ENCODE measurements at places on chromosomes 7 and 10.

DNA sequence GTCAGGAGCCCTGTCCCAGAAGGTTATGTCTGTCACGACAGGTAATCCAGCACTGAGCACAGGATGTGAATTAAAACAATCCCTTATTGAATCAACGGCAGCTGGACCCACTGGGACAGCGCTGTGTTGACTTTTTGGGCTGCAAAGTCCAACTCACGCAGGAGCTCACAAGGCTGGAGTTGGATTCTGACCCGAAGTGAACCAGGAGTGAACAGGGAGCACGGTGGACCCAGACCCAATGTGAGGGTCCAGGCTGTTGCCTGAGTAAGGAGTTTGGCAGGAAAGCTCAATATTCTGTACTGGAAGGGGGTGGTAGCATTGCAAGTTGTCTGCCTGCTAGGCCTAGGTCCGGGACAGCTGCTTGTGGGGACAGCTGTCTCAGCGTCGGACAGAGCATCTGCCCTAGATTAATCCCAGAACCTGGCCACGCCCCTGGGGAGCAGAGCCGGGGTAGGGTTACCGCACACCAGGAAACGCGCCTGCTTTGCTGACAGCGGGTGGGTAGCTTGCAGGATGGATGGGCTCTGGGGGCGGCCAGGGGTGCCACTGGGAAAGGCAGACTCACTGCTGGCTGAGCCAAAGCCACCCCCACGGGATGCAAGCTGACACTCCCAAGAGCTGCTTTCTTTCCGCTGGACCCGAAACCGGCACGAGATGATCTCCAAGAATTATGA, 24.0 kb downstream of the COL26A1 start:
- DNase-seq, result no peak

DNA sequence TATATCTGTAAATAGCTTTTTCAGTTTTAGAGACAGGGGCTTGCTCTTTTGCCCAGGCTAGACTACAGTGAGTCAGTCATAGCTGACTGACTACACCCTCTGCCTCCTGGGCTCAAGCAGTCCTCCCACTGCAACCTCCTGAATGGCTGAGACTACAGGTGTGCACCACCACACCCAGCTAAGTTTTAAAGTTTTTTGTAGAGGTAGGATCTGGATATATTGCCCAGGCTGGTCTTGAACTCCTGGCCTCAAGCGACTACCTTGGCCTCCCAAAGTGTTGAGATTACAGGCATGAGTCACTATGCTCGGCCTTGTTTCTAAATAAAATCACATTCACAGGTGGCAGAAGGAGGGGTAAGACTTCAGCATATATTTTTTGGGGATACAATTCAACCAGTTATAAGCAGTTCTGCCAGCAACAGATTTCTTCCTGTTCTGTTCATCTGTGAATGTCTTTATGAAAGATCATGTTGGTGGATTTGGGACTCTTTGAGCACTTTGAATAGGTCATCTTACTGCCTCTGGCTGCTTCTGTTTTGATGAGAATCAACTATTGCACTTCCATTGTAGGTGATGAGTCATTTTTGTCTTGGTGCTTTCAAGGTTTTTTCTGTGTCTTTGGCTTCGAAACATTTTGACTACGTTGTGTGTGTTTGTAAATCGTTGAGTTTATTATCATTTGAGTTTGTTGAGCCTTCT, 15.7 kb downstream of the RBM33 start:
- DNase-seq, result no peak

DNA sequence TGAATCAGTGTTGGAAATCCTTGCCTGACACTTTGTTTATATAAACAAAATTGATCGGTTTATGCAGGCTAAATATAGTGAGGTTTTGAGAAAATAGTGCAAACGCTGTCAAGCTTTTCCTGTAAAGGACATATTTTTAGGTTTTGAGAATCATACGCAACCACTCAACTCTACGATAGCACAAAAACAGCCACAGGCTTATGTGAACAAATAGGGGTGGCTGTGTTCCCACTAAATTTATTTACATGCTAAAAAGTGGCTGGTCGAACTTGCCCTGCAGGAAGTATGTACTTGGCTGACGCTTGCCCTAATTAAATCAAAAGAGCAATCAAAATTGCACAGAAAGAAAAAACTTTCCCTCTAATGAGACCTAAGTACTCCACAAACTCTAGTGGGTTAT, 234.7 kb upstream of the CACNA2D1 start:
- DNase-seq, result no peak

DNA sequence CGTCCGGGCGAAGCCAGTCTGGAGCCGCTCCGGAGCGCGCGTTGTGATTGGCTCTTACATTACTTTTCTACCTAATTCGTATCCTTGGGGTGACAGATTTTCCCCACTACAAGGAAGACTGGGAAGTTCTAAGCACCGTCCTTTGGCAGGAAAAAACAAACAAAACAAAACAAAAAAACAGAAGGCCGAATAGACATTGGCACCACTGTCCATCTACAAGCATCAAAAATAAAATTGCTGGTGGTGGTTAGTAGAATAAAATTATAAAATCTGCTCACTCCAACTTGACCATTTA, 651 bp upstream of the SKAP2 start:
- no peak for DNase-seq

DNA sequence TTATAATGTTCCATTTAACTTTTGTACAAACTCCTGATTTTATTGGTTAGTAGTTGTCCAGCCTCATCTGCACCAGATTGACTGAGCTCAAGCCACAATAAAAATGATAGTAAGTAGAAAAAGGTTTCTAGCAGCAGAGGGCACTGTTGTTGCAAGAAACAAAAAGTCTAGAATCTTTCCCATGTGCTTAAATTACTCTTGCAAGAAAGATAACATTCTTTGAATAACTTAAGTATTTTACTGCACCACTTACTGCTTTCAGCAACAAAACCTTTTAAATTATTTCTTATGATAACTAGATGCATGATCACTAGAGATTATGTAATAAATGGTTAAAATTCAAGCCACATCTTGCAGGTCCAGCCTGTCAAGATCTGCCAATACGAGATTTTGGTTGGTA, 27.0 kb downstream of the LMOD2 start:
- DNase-seq, result no peak

GRCh38 chr7:140673774-140674155, 1.0 kb downstream of the ADCK2 start:
- DNase-seq, result no peak

DNA sequence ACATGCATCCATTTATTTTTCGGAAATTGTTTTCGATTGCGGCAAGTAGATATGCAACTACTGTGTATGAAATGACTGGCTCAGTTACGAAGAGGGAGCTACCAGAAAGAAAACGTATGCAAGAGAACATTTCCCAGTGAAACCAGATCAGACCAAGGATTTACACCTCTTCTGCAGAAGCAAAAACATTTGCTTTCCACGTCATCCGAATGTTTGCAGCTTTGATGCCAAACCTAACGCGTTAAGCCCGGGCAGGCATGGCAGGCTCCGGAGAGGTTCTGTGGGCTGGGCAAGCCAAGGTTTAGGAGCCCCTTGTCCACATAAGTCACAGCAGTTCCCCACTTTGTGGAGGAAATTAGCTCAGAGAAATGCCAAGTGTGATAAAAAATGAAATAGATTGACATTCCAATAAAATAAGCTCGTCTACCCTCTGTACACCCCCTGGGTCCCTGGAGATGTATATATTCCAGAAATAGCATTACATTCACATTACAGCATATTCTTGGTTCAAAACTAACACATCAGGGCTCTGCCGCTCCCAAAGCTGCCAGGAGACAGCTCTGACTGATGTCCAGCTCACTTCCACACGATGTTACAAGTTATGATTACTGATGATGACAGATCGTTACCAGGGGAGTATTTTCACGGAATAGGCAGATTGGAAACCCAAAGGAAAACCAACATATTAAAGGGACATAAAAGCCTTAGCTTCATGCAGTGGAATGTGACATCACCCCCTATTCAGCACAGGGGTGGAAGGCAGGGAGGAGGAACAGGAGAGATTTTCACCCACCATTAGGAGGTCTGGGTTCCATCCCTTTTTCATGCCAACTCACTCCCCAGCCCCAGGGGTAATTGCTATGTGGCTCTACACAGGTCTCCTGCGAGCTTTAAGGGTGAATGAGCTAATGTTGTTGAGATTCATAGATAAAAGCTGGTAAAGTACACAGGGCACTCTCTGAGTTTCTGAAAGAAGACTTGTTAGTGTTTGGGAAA, 81.5 kb downstream of the LYZL1 start:
- DNase-seq, result no peak

DNA sequence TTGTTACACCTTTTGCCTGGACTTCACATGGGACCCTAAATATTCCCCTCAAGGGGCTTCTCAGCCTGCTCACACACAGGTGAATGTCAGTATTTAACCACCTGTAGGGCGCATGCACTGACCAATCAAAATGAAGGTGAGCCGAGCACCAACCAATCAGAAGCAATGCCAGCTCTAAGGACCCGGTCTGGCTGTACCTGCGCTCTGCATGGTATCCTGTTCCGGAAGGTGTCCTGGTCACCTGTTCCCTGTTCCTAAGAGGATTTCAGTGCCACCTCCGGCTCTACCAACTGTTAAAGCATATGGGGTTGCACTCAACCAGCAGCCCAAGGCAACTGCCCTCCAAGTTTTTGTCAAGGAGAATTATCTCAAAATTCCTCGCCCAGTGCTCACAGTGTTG, 18.4 kb upstream of the CALN1 start:
- no peak for DNase-seq

DNA sequence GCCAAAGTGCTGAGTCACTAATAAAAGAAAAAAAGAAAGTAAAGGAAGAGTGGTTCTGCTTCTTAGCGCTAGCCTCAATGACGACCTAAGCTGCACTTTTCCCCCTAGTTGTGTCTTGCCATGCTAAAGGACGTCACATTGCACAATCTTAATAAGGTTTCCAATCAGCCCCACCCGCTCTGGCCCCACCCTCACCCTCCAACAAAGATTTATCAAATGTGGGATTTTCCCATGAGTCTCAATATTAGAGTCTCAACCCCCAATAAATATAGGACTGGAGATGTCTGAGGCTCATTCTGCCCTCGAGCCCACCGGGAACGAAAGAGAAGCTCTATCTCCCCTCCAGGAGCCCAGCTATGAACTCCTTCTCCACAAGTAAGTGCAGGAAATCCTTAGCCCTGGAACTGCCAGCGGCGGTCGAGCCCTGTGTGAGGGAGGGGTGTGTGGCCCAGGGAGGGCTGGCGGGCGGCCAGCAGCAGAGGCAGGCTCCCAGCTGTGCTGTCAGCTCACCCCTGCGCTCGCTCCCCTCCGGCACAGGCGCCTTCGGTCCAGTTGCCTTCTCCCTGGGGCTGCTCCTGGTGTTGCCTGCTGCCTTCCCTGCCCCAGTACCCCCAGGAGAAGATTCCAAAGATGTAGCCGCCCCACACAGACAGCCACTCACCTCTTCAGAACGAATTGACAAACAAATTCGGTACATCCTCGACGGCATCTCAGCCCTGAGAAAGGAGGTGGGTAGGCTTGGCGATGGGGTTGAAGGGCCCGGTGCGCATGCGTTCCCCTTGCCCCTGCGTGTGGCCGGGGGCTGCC, at the start of gene IL6:
IL6 (plus strand) TSS at position 294 of the 807 bp plus-strand sequence; CDS start at position 357, 63 bp downstream.
- DNase-seq, result no peak

- no peak for DNase-seq
These were observed 69.1 kb downstream of the MEST start for GRCh38 chr7:130560972-130561371.

GRCh38 chr10:93775356-93775755, 17.6 kb downstream of the LGI1 start:
- no peak for DNase-seq

GRCh38 chr10:12165999-12166775, 29.5 kb downstream of the NUDT5 start:
- DNase-seq, result no peak

Data from activated CD8-positive, alpha-beta memory T cell treated with anti-CD3 and anti-CD28 coated beads for 48 hours (primary cell).